Fibroblast of mammary gland (primary cell): ENCODE measurements at places on chromosomes 16 and 17.
A peak's percentile ranks its signal among the peaks of the same experiment; 100 is the strongest.

DNA sequence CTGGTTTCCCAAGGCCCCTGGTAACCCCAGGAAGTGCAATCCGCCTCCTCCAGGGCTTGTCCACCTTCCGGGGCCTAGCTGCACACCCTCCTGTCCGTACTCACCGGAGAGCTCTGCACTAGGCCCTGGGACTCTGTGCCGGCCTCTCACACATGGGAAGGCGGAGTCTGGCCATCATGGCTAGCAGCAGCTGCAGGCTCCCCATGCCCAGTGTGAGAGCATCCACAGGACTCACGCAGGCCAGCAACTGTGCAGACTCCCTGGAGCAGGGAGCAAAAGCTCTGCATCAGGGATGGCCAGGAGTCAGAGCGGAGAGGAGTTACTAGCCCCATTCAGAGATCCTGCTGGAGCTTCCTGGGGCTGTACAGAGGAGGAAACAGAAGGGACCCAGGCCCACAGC, 20.2 kb downstream of the FOXN1 start:
- DNase-seq = no peak

DNA sequence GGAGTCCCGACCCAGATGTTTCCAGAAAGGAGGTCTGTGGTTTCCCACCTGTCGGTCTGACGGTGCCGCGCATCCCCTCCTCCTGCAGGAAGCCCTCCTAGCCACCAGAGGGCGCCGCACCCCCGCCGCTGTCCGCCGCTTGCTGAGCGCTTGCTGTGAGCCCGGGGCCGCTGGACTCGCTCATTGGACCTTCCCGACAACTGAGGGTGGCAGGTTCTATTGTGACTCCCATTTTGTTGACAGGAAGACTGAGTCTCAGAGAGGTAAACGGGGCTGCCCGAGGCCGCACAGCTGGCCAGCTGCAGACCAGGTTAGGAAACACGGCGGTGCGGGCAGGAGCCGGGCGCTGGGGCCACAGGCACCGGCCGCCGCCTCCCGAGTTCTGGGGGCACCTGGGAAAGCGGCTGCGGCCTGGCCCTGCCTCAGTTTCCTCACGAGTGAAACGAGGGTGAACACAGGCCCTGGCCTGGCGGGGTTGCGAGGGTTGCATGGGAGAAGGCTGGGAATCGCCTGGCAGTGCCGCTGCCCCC, 191.1 kb upstream of the CIBAR2 start:
- no peak for DNase-seq

DNA sequence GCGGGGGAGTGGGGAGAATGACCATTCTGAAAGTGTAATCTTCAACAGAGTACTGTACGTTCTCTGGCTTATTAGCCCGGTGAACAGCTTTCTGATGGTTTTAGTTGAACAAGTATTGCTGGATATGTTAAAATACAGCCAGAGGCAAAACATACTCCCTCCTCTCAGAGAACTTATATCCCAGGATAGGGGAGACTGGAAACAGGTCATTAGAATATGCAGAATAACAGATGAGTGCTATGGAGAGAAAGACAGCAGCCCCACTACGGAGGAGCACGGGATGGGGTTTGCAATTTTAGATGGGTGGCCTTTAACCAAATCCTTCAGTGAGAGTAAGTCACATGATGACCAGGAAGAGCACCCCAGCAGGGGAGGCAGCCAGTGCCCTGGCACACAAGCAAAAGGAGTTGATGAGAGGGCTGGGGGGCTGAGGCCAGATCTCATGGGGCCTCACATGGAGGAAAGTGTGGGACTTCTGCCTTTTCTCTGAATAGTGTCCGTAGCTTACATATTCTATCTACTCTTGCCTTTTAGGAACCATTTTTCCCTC, 43.1 kb upstream of the SEC14L1 start:
- no peak for DNase-seq

- no peak for DNase-seq
Measured at GRCh38 chr17:49848019-49848473, at the start of gene TAC4. Gene TAC4, minus strand, starts transcription at chr17:49848069. Its CDS starts 52 bp downstream, at chr17:49848017.

DNA sequence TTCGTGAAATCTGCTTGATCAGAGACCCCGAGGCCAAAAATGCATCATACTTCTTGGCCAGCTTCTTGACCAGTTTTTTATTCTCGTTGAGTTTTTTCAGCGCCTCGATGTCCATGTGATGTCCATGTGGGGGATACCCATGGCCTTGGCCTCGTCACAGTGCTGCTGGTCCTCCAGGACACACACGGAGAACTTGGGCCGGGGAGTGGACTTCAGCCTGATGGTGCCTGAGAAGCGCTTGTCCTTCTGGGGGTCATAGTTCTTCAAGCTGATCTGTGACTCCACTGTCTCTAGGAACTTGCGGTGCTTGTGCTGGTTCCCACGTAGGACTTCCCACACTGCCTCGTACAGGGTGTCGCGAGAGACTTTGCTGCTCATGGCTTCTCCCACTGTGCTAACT, 16.7 kb downstream of the COX4I1 start:
- DNase-seq = no peak

DNA sequence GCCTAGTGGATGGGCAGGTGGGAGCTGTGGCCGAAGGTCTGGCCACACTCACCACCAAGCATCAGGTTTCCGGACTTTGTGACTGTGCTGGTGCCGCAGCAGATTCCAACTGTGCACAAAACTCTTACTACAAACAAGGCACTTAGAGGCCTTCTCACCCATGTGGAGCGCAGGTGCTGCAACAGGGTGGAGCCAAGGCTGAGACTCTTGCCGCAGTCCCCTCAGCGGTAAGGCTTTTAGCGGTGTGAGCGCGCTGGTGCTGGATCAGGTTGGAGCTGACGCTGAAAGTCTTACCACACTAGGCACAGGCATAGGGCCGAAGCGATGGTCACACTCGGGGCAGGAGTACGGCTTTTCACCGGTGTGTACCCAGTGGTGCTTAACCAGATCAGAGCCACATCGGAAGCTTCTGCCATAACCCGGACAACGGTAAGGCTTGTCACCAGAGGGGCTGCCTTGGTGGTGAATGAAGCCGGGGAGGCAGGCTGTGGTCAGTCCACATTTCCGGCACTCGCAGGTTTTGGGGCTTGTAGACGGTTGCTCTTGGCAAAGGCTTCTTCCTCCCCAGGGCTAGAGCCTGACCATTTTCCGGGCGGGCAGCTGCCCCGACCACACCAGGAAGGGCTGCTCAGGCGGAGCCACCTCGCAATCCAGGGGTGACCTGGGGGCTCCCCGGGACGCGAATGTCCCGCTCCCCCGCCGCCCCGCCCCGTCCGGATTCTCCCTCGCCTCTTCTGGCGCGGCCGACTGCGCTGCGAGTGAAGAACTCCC, 1.0 kb upstream of the ARMC5 start:
- peak; percentile 49 for DNase-seq

GRCh38 chr16:56983211-56983751, 6.1 kb upstream of the NLRC5 start:
- no peak for DNase-seq

GRCh38 chr16:78494105-78494504, 394.7 kb downstream of the WWOX start:
- no peak for DNase-seq
